Bronchus fibroblast of lung (primary cell): ENCODE measurements at places on chromosomes 2 and 18. TPM values are rescaled to one million over a fixed set of nuclear protein-coding genes. Genes with fewer than 3 reads are reported as not detected.

The RBM43 gene
- 3.1 and 4.2 TPM in 2 replicates for total RNA-seq

The MYOM1 gene
- total RNA-seq, result 0.15 TPM in 1 of 2 replicates, not detected in the other

The SPDYA gene
- total RNA-seq, result 0.15 and 0.17 TPM in 2 replicates

The CCDC148 gene
- total RNA-seq, result 0.45 and 0.50 TPM in 2 replicates

The FOXD4L1 gene
- not detected in 2 replicates for total RNA-seq

The LRRC30 gene
- not detected in 2 replicates for total RNA-seq

The CHRNG gene
- total RNA-seq, result not detected in 2 replicates

The PDE6D gene
- total RNA-seq, result 43.0 and 43.3 TPM in 2 replicates

The SAG gene
- not detected in 2 replicates for total RNA-seq

The PPP1R1C gene
- total RNA-seq, result 0.15 and 0.34 TPM in 2 replicates

The LYPD6B gene
- under 0.01 TPM in 1 of 2 replicates, not detected in the other for total RNA-seq

The OTOS gene
- total RNA-seq, result not detected in 2 replicates

The SLC40A1 gene
- total RNA-seq, result 1.7 and 2.1 TPM in 2 replicates

The GPR75 gene
- total RNA-seq, result 0.67 and 0.89 TPM in 2 replicates

The ELOA2 gene
- not detected in 2 replicates for total RNA-seq

The LYG2 gene
- total RNA-seq, result not detected in 2 replicates

The MFSD2B gene
- total RNA-seq, result 0.59 and 1.0 TPM in 2 replicates

The NOL4 gene
- total RNA-seq, result not detected in 2 replicates

The MAPK4 gene
- not detected in 2 replicates for total RNA-seq

The ABCG8 gene
- not detected in 2 replicates for total RNA-seq

The SH3RF3 gene
- total RNA-seq, result 9.8 and 10.0 TPM in 2 replicates
